Astrocyte of the cerebellum (primary cell): ENCODE measurements at places on chromosomes 7 and 10.

- no peak for DNase-seq
These were observed 4.6 kb upstream of the RBAK start for GRCh38 chr7:5041047-5041446.

DNA sequence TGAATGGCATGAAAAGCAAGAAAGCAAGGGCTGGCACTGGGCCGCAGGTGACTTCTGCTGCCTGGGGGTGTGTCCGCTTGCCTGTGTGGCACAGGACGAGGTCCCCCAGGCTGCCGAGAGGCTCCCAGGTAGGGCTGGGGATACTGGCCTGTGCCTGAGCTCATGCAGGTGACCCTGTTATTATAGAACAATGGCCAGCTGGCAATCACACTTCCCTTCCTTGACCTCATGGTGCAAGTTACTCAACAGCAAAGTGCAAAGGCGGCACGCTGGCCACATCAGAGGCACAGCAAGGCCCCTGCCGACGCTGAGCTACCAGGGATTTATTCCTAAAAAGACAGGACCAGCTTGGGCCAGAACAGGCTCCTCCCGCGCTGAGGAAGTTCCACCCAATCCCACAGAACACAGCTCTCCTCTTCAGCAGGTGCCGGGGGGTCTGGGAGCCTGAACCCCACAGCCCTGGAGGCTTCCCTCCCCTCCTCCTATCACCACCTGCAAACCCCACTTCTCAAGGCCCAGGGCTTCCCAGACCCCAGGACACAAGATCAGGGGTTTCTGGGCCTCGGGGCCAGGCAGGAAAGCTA, 1.4 kb upstream of the ADAM8 start:
- DNase-seq: no peak

- no peak for DNase-seq
These were observed 12.1 kb upstream of the DLX6 start for GRCh38 chr7:96993094-96993865.

DNA sequence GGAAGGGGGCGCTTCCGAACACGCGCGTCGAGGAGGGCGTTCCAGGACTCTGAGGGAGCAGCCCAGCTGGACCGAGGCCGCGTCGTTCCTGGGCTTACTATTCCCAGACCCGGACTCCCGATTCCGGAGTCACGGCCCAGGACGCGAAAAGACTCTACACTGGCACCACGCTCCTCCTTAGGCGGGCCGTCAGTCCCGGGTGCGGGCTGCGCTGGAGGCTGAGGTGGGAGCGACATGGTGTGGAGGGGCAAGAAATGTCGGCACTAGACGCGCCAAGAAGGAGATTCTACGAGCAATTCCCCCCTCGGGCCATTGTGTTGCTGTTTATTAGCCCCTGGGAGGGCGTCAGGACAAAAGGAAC, 584 bp upstream of the RUNDC3B start:
- DNase-seq: no peak

GRCh38 chr10:123284022-123284421, 129.8 kb downstream of the BUB3 start:
- DNase-seq: no peak

DNA sequence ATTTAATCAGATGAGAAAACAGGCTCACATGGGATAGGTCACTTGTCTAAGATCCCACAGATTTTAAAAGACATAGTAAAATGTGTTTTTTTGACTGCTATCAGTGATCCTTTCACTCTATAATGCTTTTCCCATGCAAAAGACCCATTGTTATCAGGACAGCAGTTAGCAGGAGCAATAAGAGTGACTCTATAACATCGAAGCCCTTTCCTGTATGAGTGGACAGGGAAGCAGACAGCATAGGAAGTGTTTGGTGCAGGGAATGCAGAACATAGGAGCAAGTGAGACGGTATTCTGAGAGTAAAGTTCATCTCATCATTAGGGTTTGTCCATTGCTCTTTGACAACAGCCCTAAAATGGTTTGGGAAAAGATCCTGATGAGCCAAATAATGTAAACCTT, 68.5 kb downstream of the SLC25A13 start:
- no peak for DNase-seq

- DNase-seq: no peak
These were observed 539.8 kb upstream of the CELF2 start for GRCh38 chr10:10477844-10478243.

DNA sequence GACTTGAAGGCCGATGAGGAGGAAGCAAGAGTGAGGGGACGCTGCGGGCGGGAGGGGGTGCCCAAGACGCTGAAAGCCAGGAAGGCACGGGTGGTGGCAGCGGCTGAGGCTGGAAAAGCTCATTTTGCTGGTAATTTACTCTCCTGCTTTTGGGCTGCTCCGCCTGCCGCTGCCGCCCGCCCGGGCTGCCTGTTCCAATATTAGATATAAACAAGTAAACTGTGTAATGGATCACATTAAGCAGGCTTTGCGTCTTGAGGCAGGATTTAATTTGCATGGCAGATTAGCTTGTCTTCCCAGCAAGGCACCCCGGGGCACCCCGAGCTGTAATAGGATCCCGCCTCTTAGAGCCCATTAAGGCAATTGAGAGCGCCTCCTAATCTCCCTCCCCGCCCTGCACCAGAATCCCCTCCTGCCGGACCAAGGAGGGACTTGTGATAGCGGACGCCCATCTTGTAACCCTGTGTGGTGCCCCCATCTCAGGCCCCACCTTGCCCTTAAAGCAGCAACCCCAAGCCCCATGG, 46.1 kb upstream of the SLF2 start:
- DNase-seq: no peak

- no peak for DNase-seq
These were observed 11.2 kb downstream of the GPR146 start for GRCh38 chr7:1055491-1055955.

- DNase-seq: no peak
These were observed 12.1 kb downstream of the CRYGN start for GRCh38 chr7:151427705-151428377.

DNA sequence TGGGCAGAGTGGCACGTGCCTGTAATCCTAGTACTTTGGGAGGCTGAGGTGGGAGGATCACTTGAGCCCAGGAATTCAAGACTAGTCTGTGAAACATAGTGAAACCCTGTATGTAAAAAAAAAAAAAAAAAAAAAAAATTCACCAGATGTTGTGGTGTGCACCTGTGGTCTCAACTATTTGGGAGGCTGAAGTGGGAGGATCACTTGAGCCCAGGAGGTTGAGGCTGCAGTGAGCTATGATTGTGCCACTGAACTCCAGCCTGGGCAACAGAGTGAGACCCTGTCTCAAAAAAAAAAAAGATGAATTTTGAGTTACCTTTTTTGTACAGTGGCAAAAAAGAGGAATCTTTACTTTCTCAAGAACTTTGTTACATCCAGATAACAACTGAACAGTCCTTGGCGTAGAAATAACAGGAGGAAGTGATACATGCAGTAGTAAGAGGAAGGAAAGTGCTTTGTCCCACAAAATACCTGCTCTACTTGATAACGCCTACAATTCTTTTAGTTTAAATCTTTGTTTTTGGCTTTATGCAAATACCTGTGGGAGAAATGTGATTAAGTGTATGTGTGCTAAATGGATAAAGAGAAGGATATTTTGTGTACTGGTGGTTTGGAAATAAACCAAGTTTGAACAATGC, 29.3 kb downstream of the SPAG6 start:
- no peak for DNase-seq

DNA sequence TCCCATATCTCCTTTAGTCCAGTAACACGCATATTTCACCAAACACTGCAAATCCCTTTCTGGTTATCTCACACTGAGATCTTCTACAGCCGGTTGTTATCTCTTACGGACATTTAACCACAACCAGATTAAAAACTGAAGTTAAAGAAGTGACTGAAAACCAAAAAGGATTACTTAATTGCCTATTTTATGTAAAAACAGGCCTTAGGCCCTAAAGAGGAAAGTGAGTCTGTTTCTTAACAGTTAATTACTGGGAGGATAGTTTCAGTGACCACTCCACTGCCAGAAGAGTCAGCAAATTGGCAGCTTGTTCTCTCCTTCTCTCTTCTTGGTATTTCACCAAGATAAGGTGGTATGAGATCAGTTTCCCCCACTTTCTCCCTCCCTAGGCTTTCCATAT, 161.9 kb upstream of the MEOX2 start:
- no peak for DNase-seq

DNA sequence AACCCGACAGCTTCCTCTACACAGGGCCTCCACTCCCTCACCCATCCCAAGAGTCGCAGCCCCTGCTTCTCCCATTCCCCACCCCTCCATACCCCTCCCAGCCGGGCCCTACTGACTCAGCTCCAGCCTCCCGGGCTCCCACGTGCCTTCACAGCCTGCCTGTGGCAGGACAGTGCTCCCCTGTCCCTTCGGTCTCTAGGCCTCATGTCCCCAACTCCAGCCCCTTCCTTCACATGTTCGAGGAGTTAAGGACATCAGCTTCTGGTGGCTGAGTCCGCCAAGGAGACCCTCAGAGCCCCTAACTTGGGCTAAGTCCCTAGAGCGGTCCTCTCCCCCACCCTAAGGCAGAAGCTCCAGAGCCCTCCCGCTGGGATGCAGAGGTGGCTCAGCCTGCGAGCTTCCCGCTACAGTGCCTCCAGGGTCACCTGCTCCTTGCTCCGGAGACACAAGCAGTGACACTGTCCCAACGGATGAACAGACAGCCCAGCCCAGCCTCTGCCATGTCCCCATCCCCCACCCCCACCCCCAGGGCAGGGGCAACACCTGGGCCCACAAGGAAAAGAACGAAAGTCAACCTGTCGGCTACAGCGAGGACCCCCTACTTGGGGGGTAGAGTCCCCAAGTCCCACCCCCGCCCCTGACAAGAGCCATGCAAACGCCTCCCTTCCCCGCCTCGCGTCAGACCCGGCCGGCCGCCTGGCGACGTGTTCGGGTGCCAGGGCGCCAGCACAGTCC, 716 bp downstream of the SMARCD3 start:
- DNase-seq: no peak

GRCh38 chr10:13848520-13849445, 262.0 kb downstream of the PRPF18 start:
- DNase-seq: no peak

DNA sequence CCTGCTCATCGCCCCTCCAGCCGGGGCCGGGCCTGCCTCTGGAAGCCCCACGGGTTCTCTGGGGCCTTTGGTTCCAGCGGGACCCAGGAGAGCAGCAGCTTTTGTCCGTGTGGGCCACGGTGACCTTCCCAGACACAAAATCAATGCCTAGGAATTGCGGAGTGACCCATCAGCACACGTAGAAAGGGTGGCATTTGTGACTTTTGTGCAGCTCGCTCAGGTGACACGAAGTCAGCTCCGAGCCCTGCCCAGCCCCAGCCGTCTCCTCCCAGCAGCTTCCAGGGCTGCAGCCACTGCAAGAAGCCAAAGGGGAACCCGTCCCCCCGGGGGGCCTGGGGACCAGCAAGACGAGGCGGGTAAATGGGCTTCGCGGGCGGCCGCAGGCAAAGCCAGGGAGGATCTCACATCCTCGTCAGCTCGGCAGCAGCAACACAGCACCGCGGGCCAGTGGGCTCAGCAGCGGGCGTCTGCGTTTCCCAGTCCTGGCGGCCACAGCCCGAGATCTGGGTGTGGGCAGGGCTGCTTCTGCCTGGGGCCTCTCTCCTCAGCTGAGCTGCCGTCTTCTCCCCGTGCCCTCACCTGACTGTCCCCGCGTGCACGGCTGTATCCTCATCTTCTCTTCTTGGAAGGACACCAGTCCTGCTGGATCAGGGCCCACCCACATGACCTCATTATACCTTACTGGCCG, 88.5 kb downstream of the PAXIP1 start:
- no peak for DNase-seq

DNA sequence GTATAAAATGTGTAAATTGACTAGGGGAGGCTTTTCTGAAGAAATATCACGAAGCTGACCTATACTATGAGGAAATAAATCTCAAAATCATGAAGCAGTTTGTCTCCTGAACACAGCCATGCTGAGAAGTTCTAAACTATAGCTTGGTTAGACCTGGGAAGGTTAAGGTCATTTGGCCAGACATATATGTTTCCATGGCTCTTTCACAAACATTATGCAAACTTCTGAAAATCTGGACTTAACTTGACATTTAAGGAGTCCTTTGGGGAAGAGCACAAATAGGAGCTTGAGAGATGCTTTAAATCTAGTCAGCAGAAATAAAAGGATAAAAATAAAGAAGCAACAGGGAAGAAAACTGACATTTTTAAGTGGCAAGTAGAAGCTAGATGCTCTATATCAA, 115.9 kb upstream of the MEOX2 start:
- no peak for DNase-seq

GRCh38 chr7:66883716-66884115, 37.3 kb upstream of the TMEM248 start:
- no peak for DNase-seq

DNA sequence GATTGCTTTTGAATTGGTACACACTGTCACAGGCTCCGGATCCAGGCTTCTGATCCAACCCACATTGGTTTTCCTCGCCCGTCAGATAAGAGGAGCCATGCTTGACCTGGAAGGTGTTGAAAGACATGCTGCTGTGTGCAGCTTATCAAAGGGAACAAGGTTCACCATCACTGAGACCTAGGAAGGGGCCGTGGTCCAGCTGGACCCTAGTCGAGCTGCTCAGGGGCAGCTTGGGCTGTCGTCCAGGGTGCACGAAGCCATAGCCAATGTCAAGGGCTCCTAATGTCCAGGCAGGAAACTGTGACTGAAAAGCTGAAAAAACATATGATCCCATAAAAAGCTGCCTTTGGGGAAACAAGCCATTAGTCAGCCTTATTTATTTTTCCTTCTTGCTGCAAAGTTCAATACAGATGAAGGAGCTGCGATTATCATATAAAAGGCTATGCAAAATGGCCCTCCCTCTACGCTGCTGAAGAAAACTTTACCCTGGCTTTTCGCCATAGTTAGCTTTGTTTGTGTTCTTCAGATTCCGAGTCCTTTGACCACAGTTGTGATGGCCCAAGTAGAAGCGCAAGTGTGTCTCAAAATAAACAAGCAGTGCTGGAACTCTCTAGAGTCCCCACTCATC, 118.0 kb downstream of the CREB5 start:
- DNase-seq: peak; percentile 18

- DNase-seq: no peak
These were observed 11.5 kb downstream of the RAB19 start for GRCh38 chr7:140415361-140415760.

- DNase-seq: no peak
These were observed 6.3 kb downstream of the NOS3 start for GRCh38 chr7:150997075-150997511.

- DNase-seq: no peak
These were observed 28.0 kb upstream of the VSIR start for GRCh38 chr10:71801361-71801760.

DNA sequence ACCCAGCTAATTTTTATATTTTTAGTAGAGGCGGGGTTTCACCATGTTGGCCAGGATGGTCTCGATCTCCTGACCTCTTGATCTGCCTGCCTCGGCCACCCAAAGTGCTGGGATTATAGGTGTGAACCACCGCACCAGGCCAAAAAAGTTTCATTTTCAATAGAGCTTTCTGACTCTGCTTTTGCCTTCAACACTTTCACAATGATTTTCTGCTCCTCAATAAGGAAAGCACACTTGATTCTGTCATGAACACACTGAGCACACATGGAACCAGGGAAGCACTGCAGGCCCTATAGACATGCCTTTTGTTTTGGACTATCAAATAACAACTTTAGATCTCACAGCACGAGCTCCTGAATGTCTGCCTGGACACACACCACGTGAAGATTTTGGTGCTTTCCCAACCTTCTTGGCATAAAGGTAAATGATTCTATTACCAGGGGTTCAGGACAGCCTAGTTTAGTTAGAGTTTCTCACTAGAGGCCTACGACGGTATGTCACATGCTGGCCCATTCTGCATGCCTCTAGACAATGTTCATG, 8.0 kb downstream of the RRP12 start:
- no peak for DNase-seq
